ENCODE measurements at places on chromosomes 3 and 15. TPM values are rescaled to one million over a fixed set of nuclear protein-coding genes. Genes with fewer than 3 reads are reported as not detected.

DNA sequence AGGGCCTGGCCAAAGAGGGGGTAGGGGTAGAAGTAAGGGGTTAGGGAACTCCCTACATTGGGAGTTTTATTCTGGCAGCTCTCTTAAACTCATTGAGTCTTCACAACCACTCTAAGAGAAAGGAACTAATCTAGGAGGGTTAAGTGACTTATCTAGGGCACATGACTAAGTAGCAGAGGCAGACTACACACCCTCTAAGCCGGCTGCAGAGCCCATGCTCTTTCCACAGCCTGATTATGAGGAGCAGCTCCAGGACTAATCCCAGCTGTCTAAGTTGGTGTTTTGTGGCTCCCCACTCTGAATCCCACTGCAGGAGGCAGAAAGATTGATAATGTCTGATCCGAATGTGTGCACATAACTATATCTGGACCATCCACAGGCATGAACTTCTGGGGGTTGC lies 374.6 kb downstream of the EPHB1 start:
- DNase-seq = no peak

DNA sequence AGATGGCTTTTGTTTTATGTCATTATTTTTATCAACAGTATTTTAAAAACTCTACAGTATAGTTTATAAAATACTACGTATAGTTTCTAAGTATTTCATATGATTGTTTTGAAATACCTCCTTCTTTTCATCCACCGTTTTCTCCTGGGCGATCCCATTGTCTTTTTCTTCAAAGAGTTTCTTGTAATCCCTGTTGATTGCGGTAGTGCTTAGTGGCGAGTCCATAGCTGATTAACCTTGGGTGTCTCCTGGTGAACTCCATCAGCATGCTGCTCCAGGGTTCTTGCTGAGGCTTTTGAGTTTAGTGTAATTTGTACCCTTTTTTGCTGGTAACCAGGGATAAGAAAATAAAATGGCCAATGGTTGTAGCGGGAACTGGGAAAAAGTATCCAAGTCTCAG lies 3.6 kb downstream of the PIAS1 start:
- no peak for DNase-seq

- no peak for DNase-seq
Measured at GRCh38 chr3:139120086-139121056, 75.7 kb upstream of the PRR23C start.

GRCh38 chr15:83578691-83579090 lies 75.2 kb upstream of the ADAMTSL3 start:
- DNase-seq = no peak

GRCh38 chr3:37711721-37712120 lies 150.0 kb upstream of the CTDSPL start:
- no peak for DNase-seq

GRCh38 chr15:85755471-85755870 lies 39.3 kb downstream of the KLHL25 start:
- DNase-seq = no peak

- no peak for DNase-seq
Measured at GRCh38 chr15:75455982-75456531, 4.6 kb upstream of the SIN3A start.

- no peak for DNase-seq
Measured at GRCh38 chr3:88058306-88058580, 562 bp downstream of the CGGBP1 start.

DNA sequence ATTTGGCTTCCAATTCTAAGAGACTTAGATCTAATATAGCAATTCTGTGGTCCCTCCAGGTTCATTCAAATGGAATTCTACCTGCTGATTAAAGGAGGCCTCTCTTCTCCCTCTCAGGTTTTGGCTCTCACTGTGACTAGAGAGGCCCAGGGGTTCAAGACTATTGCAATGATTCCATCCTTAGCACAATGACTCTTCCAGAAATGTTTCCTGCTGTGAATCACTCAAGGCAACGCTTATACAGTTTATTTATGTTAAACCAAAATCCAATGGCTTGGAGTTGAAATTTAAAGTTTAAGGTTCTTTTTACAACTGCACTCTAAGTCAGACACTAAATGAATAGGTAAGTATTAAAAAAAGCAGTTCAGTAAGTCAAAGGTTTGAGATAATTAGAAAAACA lies 39.9 kb downstream of the IFT57 start:
- no peak for DNase-seq

DNA sequence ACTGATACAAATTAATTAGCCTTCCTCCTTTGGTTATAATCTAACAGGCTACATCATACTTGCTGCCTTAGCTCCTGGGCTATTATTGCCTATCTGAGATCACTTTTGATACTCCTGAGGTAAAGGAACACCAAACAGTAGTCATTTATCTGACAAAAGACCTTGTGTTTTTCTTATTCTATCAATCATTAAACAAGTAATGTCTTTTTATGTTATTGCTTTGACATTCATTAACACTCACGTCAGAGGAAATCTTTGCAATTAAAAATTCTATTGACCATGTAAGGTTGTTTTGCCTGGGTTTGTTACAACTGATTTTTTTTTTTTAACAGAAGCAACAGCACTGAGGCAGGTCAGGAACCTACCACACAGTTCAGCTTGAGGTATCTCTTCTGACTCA lies 366.3 kb downstream of the MECOM start:
- DNase-seq = no peak

GRCh38 chr15:59632714-59633113 lies 21.1 kb downstream of the GCNT3 start:
- no peak for DNase-seq

GRCh38 chr15:79219393-79220056 lies 63.0 kb upstream of the ANKRD34C start:
- DNase-seq = no peak

DNA sequence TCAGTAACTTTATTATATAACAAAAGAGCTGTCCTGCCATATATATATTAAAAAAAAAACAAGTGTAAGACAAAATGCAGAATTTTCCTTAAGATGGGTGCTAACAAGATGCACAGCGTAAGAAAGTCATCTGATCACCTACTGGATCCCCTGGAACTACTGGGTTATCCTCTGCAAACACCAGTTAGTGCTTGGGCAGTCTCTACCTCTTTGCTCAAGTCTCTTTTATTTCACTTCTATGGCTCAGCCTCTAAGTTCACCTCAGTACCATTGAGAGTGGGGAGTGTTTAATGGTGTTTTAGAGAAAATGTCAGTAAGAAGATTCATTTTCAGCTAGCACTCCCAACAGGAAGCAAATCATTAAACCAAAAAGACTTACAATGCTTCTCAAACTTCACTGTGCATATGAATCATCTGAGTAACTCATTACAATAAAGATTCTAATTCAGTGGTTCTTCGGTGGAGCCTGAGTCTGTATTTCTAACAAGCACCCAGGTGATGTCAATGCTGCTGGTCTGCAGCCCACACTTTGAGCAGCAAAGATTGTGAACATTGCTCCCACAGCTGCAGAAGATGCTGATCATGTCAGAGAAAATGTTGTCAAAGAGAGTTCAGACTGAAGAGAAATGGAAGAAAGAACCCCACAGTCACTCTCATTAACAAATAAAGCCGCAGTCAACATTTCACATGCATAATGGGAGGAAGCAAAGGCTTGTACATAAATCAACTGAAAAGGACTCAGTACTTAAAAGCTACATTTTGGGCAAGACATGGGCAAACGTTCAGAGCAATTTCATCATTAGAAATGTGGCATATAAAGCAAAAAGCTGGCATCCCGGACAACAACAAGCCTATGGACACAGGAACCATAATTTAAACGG lies 227.1 kb upstream of the ATP11B start:
- DNase-seq = no peak

DNA sequence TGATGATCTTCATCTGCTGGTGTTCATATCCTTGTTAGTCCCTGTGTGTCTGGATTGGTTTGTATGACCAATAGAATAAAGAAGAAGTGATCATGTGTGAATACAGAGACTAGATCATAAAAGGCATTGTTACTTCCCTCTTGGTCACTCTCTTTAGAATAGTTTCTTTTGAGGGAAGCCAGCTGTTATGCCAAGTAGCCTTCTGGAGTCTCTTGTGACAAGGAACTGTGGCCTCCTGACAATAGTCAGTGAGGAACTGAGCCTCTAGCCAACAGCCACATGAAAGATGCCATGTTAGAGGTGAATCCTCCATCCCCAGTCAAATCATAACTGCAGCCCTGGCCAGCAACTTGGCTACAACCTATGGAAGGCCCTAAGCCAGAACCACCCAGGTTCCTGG lies 63.0 kb upstream of the SMAD3 start:
- DNase-seq = no peak

DNA sequence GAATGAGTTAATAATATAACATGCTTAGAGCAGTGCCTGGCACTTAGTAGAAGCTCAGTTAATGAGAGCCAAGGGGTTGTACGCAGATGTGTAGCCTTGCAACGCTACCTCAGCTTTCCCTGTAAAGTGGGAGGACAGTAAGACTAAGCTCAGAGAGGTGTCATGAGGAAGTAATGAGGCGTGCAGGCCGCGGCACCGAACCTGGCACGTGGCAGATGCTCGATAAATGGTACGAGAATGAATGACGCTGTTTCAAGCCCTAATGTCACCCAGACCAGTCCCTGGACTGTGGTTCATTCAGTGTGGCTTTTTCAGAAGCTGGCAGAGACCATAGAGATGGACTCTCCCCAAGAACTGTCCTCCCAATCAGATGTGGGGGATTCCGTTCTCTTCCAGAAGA lies 21.2 kb downstream of the GRIP2 start:
- DNase-seq = no peak

- no peak for DNase-seq
Measured at GRCh38 chr3:77134769-77135168, 94.9 kb downstream of the ROBO2 start.

- DNase-seq = no peak
Measured at GRCh38 chr3:69675786-69676530, 63.3 kb upstream of the MITF start.

GRCh38 chr15:87849181-87849580 lies 407.4 kb downstream of the NTRK3 start:
- DNase-seq = no peak

DNA sequence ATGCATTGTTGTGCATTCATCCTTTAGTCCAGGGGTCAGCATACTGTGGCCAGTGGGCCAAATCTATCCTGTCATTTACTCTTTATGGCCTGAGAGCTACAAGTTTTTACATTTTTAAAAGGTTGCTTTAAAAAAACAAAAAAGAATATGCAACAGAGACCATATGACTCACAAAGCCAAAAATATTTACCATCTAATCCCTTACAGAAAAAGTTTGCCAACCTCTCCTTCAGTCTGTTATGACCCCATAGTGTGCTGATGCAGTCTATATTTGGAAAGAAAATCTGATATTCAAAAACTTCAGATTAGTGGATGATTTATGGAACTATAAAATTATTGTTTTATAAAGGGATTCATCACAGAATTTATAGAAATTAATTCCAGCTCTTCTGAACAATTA lies 237.5 kb upstream of the IL12A start:
- DNase-seq = no peak

GPR149 gene
- total RNA-seq = not detected

CHDH gene
- total RNA-seq = 20.9 TPM

IL17RC gene
- total RNA-seq = 83.8 TPM

All from upper lobe of left lung (tissue), 6 donors.